ENCODE measurements at places on chromosomes 6 and 20.

GRCh38 chr6:142292166-142292924 lies 9.5 kb upstream of the ADGRG6 start:
- DNase-seq = no peak

DNA sequence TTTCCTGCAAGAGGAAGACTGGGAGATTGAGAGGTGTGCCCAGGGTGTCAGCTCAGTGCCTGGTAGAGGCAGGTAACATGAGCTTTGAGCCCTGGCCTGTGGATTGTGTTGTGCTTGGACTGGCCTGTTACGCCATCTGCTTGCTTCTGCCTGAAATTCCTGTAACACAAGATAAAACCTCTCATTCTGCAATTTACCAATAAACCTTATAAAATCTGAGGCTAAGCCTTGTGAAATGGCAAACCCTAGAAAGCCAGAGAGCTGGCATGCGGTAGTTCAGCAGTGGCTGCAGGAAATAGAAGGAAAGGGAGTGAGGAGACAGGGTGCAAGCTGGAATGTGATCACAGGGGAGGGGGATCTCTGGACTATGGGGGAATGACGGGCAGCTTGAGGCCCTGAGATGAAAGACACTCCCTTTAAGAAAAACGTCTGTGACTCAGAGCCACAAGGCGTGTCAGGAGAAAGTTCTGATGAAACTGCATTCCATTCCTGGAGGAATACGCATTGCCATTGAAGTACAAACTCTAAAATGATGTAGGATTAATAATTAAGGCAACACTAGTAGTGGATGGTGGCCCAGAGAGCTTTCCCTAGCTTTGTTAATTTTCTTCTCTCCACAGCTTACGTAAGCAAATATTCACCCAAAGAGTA lies 26.3 kb upstream of the TFAP2A start:
- DNase-seq = no peak

DNA sequence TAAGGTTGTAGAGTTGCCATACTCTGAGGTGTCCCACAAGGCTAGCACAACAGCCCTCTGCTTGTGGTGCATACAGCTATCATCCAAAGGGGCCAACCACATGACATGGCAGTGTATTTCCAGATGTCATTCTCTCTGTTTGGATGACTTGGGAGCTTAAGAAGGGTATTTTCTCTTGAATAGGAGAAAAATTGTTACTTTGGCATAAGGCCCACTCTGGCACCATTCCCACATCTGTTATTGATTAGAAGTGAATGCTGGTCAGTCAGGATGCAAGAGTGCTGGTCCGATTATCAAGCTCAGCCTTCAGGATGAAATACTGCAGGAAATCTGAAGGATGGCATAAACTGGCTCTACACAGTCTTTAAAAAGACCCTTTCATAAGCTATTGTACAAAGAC lies 83.6 kb upstream of the C20orf144 start:
- DNase-seq = no peak

GRCh38 chr6:62150048-62150663 lies 135.9 kb downstream of the KHDRBS2 start:
- DNase-seq = peak; percentile 25

Data from NCI-H510A treated with DMSO at 0.1 percent for 48 hours (cell line).